ENCODE measurements at places on chromosomes 5 and 9.
A peak's percentile ranks its signal among the peaks of the same experiment; 100 is the strongest.

GRCh38 chr9:86819552-86819951 is 127.8 kb downstream of the GAS1 start:
- DNase-seq: no peak

GRCh38 chr5:80569961-80570786 is at the start of gene ANKRD34B:
Gene ANKRD34B (minus strand): TSS chr5:80570280. CDS start chr5:80560019, 10,261 bp downstream.
- no peak for DNase-seq

GRCh38 chr5:150674341-150674821 is 13.3 kb downstream of the MYOZ3 start:
- no peak for DNase-seq

GRCh38 chr9:130871395-130872062 is 25.1 kb downstream of the QRFP start:
- DNase-seq: no peak

DNA sequence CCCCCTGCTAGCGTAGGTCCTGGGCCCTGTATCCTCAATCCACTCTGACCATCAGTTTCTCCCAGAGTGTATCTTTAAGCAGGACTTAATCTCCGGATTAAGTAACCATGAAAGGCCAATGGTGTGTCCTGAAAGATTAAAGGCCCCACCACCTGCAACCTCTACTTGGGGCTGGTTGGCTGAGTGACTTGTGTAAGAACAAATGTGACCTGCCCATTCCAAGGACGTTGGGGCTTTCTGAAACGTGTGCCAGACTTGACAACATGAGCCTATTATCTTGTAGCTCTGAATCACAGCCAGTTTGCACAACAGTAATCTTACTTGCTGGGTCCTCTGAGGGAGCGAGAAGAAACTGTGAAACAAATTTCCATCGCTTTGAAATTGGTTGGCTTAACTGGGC is 3.1 kb upstream of the PRELID2 start:
- DNase-seq: no peak

- DNase-seq: no peak
These were observed 17.6 kb upstream of the TARS1 start for GRCh38 chr5:33423018-33423630.

GRCh38 chr5:38777111-38777510 is 68.7 kb upstream of the OSMR start:
- no peak for DNase-seq

- DNase-seq: peak; percentile 42
These were observed 99.9 kb downstream of the ANKRD18B start for GRCh38 chr9:33623658-33624586.

DNA sequence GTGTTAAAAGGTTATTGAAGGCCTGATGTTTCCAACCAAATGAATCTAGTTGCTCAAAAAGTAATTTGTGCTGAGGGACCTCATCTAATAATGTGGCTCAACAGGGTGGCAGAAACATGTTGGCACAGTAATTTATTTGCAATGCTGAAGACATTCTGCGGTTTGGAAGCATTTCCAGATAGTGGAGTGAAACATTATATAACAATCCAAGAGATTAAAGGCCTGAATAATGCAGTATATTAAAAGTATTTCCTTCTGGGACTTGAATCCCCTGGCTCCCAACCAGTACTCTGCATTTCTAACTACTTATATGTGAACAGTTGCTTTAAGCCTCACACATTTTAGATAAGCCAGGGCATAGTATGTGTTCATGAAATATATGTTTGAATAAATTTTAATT is 25.9 kb upstream of the ALDH1A1 start:
- no peak for DNase-seq

DNA sequence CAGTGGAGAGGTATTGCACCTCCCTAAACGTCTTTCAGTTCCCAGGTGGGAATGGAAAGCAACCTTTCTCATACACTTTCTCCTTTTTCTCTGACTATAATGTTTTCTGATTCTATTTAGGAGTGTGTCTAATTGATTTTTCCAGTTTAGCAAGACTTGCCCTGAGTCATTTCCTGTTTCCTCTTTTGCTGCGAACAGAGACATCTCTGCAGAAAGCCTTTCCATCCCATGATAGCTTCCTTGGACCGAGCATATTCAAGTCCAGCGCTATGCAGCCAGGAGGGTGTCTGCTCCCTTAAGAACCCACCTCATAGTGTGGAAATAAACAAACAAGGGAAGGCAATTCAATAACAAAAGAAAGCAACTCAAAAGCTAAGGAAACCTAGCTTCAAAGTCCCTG is 60.0 kb upstream of the CDH6 start:
- DNase-seq: no peak

DNA sequence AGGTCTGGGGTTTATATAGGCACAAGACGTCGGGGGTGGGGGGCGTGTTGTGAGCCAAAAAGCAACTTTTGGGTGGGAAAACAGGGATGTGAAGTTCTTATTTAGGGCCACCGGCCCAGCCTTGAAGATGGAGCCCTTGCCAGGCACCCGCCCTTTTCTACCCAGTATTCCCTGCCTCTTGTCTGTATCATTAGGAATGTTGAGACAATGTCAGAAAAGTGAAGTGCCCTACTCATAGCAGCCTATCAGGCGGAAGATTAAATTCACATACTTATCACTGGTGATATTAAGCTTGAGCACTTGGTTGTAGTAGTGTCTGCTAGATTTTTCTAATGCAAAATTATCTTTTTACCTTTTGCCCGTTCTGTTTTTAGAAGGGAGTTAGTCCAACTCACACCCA is 293.5 kb downstream of the CDH10 start:
- DNase-seq: no peak

GRCh38 chr9:94931740-94932139 is 205.2 kb downstream of the AOPEP start:
- no peak for DNase-seq

GRCh38 chr5:136089791-136090190 is 42.9 kb upstream of the SMAD5 start:
- no peak for DNase-seq

- no peak for DNase-seq
These were observed 118.6 kb downstream of the ZSWIM6 start for GRCh38 chr5:61450493-61451279.

GRCh38 chr5:172854451-172854871 is 20.4 kb downstream of the ERGIC1 start:
- no peak for DNase-seq

DNA sequence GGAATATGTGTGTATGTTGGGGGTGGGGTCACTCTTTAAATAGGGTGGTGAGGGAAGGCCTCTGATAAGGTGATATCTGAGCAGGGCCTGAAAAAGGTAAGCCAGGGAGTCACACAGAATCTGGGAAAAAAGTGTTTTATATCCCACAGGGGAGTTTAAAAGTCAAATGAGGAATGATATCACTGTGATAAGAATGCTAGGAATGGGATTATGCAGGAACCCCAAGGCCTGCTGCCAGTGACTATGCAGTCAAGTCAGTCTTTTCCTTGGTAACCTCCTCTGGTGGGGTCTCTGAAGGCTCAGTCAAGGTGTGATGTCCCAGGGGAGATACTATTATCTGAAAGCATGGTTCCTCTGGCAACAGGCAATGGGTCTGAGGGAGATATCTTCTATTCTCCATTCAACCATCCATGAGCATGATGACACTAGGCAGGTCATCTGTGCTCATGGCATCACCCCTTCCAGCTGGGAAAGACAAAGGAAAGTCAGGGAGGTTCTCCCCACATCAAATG is 53.5 kb downstream of the GRIA1 start:
- DNase-seq: no peak

DNA sequence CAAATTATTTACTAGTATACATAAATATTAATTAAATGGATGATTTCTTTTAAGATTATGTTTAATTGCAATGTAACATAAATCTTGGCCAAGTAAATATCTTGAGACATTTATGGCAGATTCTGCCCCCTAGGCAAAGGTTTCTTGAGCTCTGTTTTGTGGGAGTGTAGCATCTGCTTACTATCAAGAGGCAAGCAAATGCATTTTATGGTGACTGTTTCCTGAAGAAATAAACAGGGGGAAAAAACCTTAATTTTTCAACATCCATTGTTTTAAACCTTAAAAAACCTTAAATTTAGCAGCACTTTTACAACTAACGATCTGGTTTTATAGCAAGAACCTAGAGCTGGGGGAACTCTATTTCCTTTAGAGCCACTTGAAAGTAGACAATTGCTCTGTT is 25.7 kb upstream of the FREM1 start:
- no peak for DNase-seq

- DNase-seq: no peak
These were observed 655.2 kb upstream of the RIOK2 start for GRCh38 chr5:97838214-97838613.

DNA sequence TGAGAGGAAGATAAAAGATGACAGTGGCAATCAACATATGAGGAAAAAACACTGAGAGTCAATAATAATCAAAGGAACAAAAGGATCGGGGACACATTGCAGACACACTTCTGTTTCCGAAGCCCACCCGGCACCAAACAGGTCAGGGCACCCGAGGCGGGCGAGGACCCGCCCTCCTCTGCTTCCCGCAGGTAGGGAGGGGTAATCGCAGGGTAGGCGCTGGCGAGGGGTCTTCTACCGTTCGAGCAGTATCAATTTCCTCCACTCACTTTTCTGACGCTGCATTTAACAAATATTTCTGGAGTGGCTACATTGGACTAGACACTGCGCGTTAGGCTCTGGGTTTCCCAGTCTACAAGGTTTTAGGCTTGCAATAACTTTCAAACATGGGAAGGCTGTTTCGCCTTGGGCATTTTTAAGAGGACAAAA is 1.3 kb downstream of the TXN start:
- no peak for DNase-seq

Data from stimulated activated CD8-positive, alpha-beta memory T cell treated with anti-CD3 and anti-CD28 coated beads, Interleukin-15, amount 100 ng/mL, for 1 hour (primary cell).